ENCODE measurements at places on chromosomes 12 and 14.

GRCh38 chr12:56321027-56321426 is 5.2 kb upstream of the CNPY2 start:
- no peak for DNase-seq

DNA sequence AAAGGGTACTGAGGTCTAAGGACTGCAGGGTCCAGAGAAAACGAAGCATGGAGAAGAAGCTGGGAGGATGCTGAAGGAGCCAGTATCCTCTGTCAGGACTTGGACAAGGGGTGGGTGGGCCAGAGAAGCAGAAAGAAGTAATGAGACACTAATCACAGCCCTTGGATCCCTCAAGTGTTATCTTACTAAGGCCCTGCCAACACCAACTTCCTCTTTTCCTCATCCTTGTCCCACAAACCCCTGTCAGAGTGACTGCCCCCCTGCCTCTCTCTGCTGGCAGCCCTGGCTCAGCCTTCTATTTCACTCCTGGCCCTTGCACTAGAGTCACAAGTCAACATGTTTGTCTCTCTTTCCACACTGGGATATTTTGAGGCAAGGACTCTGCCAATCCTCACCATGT is 3.8 kb upstream of the ASIC1 start:
- DNase-seq: no peak

DNA sequence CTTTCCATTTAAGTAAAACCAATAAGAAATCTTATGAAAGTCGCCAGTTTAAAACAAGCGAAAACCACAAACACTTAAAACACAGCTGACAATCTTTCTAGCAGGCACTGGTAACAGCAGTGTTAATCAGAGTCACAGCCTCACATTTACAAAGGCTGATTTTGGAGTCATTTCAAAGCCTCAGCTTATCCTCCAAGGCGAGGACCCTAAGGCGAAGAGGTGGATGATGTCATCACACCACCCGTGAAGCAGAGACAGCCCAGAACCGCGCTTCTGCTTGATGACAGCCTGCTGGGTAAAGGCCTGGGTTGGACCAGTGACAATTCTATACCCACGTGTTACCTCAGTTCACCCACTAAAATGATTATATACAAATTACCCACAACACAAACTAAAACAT is 10.1 kb downstream of the GOLGA3 start:
- peak; percentile 26 for DNase-seq

DNA sequence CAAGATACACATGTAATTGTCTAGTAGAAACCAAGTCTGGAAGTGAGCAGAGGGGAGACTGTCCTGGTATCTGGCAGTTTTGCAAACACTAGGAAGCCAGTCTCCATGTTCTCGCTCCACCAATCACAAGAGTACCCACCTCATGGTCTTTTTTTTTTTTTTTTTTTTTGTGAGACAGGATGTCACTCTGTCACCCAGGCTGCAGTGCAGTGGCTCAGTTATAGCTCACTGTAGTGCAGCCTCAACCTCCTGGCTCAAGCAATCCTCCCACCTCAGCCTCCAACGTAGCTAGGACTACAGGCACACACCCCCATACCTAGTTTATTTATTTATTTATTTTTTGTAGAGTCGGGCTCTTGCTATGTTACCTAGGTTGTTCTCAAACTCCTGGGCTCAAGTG is 189.2 kb downstream of the EFCAB11 start:
- DNase-seq: no peak

- DNase-seq: no peak
Measured at GRCh38 chr12:65278576-65279368, at the start of gene MSRB3. TSS of gene MSRB3 (plus strand) at chr12:65278683. CDS start at chr12:65308580, 29,897 bp downstream.

Data from stimulated activated CD8-positive, alpha-beta memory T cell treated with anti-CD3 and anti-CD28 coated beads, Interleukin-7, amount 100 ng/mL, for 4 hours (primary cell).